Osteocyte (in vitro differentiated cells): ENCODE measurements at places on chromosomes 1 and 21. TPM values are rescaled to one million over a fixed set of nuclear protein-coding genes. Genes with fewer than 3 reads are reported as not detected.

Gene S100A7
- not detected in 2 replicates for total RNA-seq

- H3K36me3 ChIP-seq: no peaks in the 10 kb centered on the region
- no peak overlapping the region for H3K4me3 ChIP-seq
- no peak overlapping the region for H3K27ac ChIP-seq
- DNase-seq: peak; percentile 63
- H3K4me1 ChIP-seq: peaks cover 7% of the 10 kb centered on the region
These were observed 77.6 kb upstream of the CD34 start for GRCh38 chr1:207988326-207989165.

GRCh38 chr1:63909526-63909925 is 135.7 kb downstream of the ROR1 start:
- H3K27me3 ChIP-seq: peaks cover 6% of the 10 kb centered on the region
- H3K4me1 ChIP-seq: peaks cover 37% of the 10 kb centered on the region
- no peak for DNase-seq
- H3K27ac ChIP-seq: no peak overlapping the region
- no peak overlapping the region for H3K4me3 ChIP-seq

Gene ADAMTSL4
- total RNA-seq: 2.3 and 2.6 TPM in 2 replicates

Gene UTS2
- not detected in 2 replicates for total RNA-seq

GRCh38 chr1:221648201-221648600 is 93.7 kb downstream of the DUSP10 start:
- no peaks in the 10 kb centered on the region for H3K4me1 ChIP-seq
- no peak overlapping the region for H3K27ac ChIP-seq
- peaks cover 52% of the 10 kb centered on the region for H3K27me3 ChIP-seq
- H3K36me3 ChIP-seq: no peaks in the 10 kb centered on the region
- no peak for DNase-seq

Gene KCNH1
- total RNA-seq: 7.3 and 9.4 TPM in 2 replicates

- H3K36me3 ChIP-seq: no peaks in the 10 kb centered on the region
- H3K4me3 ChIP-seq: peak within 1 kb of the TSS; percentile 42
- peaks cover 81% of the 10 kb centered on the region for H3K27me3 ChIP-seq
These were observed at the start of gene WNT3A for GRCh38 chr1:228006786-228007048. Gene WNT3A (plus strand): TSS chr1:228006998. CDS start chr1:228007129, 131 bp downstream.

DNA sequence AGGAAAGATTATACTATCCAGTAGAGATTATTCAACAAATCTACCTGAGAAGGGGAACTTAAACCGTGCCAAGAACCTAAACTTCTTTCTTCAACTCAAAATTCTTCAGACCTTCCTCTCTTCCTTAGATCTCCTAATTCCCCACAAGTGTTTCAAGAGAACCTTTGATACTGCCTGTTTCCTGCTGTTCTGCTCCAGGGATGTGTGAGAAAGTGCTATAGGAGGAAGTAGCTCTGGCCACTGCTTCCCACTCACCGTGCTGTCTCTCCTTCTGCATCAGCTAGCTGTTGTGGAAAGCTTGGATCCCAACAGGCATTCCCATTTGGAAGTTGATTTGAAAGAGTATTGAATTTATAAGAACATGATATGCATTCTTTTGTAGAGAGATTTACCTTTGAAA is 4.5 kb upstream of the NOS1AP start:
- H3K36me3 ChIP-seq: no peaks in the 10 kb centered on the region
- H3K4me3 ChIP-seq: no peak overlapping the region
- peaks cover 59% of the 10 kb centered on the region for H3K27me3 ChIP-seq

DNA sequence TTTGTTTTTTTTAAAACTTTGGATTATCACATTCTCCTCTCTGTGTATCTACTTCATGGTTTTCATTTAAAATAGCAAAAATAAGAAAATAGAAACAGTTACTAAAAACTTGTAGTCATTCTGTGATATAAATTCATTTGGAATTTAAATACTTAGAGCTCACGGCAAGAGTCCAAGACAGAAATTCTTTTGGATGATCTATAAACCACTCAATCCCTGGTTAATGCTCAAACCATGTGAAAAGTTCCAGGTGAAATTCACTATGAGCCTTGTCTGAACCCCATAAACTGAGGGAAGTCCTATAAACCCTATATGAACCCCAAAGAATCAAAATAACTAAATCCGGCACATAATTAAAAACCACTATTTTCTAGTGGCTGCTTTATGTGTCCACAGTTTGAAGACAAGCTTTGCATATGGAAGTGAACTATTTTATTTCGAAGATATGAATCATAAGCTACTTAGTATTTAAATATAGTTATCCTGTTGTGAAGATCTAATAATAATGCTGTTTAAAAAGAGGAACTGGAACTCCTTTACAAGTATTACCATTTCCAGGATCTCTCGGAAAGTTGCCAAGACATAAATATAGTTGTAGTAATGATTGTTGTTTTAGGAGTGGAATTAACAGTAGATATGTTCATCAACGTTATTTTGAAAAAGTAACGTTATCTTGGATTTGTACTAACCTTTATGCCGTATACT is 163.5 kb downstream of the NFIA start:
- H3K27me3 ChIP-seq: no peaks in the 10 kb centered on the region
- H3K4me1 ChIP-seq: peaks cover 35% of the 10 kb centered on the region
- no peak for DNase-seq
- H3K27ac ChIP-seq: no peak overlapping the region
- H3K36me3 ChIP-seq: peaks cover 2% of the 10 kb centered on the region
